ENCODE measurements at places on chromosomes 1 and 21.

GRCh38 chr1:3573500-3573899 is 37.8 kb downstream of the MEGF6 start:
- DNase-seq: no peak

- DNase-seq: no peak
Observed at GRCh38 chr1:62689524-62689923, 1.3 kb upstream of the DOCK7 start.

DNA sequence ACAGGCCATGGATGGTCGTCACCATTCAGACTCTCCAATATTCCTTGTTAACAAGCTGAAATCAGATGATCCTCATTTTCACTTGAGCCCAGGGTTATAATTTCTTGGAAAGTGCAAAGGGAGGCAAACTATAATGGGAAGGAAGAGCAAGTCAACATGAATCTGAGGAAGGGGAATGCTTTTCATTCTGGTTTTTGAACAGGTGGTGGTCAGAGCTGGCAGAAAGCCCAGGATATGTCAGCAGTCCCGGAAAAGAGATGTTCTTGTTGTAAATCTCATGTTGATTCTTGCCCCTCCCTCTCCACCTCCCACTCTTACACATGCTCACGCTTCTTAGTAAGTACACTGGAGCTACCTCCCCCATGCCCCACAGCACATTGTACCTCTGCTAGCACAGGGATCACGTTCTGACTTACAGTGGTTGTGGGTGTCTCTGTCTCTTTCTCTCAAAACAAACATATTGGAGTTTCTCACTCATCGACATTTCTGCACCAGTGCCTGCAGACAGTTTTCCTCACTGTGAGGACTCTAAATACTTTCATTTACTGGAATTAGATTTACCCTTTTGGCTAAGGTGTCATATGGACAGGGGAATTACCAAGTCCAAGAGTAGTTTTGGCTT is 77.6 kb downstream of the XCL2 start:
- DNase-seq: no peak

DNA sequence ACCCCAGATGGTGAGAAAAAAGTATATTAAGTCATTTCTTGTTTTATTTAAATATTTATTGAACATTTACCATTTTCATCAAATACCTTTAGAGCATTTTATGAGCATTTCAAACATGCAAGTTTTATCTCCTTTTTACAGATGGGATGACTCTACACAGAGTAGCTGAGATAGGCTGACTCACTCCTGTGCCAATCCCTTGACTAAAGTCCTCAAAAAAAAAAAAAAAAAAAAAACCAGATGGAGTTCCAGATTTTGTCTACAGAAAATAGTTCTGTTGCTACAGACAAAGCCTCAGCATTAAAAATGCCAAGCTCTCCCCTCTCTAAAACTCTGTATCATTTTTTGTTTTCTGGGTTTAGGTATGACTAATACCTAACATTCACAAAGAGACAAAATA is 303.0 kb upstream of the PLD5 start:
- DNase-seq: no peak

DNA sequence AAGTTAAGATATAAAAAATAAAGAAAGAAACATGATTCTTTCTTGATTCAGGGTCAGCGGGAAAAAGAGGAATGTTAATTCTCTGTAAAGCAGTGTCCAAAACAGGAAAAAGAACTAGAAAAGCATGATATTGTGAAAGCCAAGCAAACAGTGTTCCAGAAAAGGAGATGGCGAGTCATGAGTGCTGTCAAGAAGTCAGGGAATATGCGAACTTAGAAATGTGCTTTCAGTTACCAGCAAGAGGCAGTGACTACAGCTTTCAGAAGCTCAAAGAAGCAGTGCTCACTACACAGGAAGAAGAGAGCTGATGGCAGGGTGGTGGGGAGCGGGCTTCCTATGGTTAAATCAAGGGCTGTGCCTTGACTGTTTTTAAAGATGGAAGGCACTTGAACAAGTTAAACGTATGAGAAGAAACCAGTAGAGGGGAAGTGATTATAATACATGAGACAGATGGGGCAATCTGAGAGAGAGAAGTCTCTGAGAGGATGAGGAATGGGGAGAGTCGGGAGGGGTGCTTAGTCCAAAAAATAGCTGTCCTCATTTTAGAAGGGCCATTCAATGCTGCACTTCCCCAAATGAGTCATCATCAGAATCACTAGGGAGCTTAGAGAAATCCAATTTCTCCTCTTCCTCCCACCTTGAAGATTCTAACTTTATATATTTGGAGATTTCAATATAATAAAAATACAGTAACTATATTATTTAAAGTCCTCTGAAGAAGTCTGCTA is 90.4 kb downstream of the KCNK1 start:
- no peak for DNase-seq

DNA sequence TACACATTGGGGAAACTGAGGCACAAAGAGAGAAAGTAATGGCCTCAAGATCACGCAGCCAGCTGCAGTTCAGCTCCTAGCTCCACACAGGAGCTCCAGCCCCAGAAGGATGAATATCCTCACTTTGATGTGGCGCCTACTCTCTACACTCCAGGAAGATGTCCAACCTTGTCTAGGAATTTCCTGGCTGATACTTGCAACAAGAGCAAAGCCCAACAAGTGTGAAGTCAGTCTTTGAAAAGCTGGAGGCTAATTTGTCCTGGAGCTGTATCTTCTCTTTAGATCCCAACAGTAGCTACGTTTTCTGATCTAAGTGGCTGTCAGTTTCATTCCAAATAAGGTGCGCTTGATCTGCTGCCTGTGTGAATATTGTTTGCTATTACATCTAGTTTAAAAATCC is 344.9 kb downstream of the PTPRU start:
- DNase-seq: no peak

Measured in brain pericyte (primary cell).